ENCODE measurements at places on chromosomes 6 and 20. TPM values are rescaled to one million over a fixed set of nuclear protein-coding genes. Genes with fewer than 3 reads are reported as not detected.

Gene ISM1
- 0.43 TPM for total RNA-seq

Gene BTN3A1
- 3.7 TPM for total RNA-seq

Gene FKBP1C
- 2.3 TPM for total RNA-seq

Gene TNFAIP3
- 12.6 TPM for total RNA-seq

Gene SLC22A16
- not detected for total RNA-seq

Gene PLEKHG1
- total RNA-seq = 0.38 TPM

Gene XPO5
- total RNA-seq = 29.7 TPM

Gene WFDC2
- not detected for total RNA-seq

Gene SLC44A4
- total RNA-seq = 0.16 TPM

Gene ELOVL2
- total RNA-seq = 6.8 TPM

Gene POM121L2
- 0.04 TPM for total RNA-seq

Gene SCRT2
- not detected for total RNA-seq

Gene KCNK17
- not detected for total RNA-seq

Gene CFAP206
- total RNA-seq = 0.13 TPM

Gene ADGRF4
- total RNA-seq = 9.6 TPM

Gene KCNG1
- 18.0 TPM for total RNA-seq

Gene NHLRC1
- 1.9 TPM for total RNA-seq

Data from A549 treated with CORT108297 at 1 μM for 4 hours (cell line).